Activated CD4-positive, alpha-beta memory T cell treated with anti-CD3 and anti-CD28 coated beads for 36 hours (primary cell): ENCODE measurements at places on chromosomes 6 and 20. TPM values are rescaled to one million over a fixed set of nuclear protein-coding genes. Genes with fewer than 3 reads are reported as not detected.

The PRKN gene
- 0.82 TPM for total RNA-seq

The ARMC2 gene
- 4.4 TPM for total RNA-seq

The TGM3 gene
- not detected for total RNA-seq

The TMEM181 gene
- total RNA-seq = 11.6 TPM

The WFDC5 gene
- not detected for total RNA-seq

The BTBD3 gene
- 1.9 TPM for total RNA-seq

The GATA5 gene
- not detected for total RNA-seq

The VARS2 gene
- 56.9 TPM for total RNA-seq

The GABRR1 gene
- total RNA-seq = not detected

The MYCT1 gene
- not detected for total RNA-seq

The EPPIN gene
- not detected for total RNA-seq

The HCRTR2 gene
- not detected for total RNA-seq

The PTCHD4 gene
- total RNA-seq = not detected

The PDE7B gene
- 0.05 TPM for total RNA-seq

The PERP gene
- 8.8 TPM for total RNA-seq

The RALGAPA2 gene
- total RNA-seq = 15.9 TPM

The SCAF8 gene
- 31.7 TPM for total RNA-seq

The FOXA2 gene
- total RNA-seq = not detected

The ELOVL2 gene
- not detected for total RNA-seq

The ROMO1 gene
- total RNA-seq = 142 TPM

The ZC3H12D gene
- 124 TPM for total RNA-seq

The PRDM13 gene
- total RNA-seq = not detected

The MYB gene
- 19.4 TPM for total RNA-seq

The ELOVL4 gene
- total RNA-seq = 1.6 TPM

The KIF25 gene
- not detected for total RNA-seq

The CPNE5 gene
- 1.8 TPM for total RNA-seq

The CCM2L gene
- not detected for total RNA-seq

The COX4I2 gene
- not detected for total RNA-seq

The SLC52A3 gene
- not detected for total RNA-seq

The MAPK13 gene
- 61.0 TPM for total RNA-seq

The XKR7 gene
- not detected for total RNA-seq

The FRMD1 gene
- total RNA-seq = not detected

The VEGFA gene
- total RNA-seq = 35.1 TPM

The DSN1 gene
- total RNA-seq = 25.9 TPM

The ALDH8A1 gene
- 0.24 TPM for total RNA-seq

The BPIFA1 gene
- not detected for total RNA-seq

The CUTA gene
- total RNA-seq = 190 TPM

The C6orf163 gene
- 1.1 TPM for total RNA-seq

The TBX18 gene
- not detected for total RNA-seq
